ENCODE measurements at places on chromosomes 7 and 10.

DNA sequence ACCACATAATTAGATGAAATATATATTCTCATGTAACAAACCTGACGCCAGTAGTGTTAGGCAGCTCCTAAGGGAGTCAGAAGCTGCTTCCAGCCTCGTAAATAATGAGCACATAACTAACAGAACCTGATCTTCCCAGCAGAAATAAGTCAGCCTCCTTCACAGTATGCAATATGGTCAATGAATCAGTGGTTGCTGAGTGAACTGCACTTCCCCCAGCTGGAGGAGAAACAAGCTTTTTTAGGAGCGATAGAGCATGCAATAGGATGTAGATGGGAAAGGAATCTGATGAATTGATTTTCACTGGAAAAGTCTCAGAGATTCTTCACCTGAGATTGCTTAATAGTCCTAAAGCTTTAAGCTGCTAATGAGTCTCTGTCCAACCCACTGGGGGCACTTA, 337.2 kb upstream of the LRGUK start:
- no peak for DNase-seq

DNA sequence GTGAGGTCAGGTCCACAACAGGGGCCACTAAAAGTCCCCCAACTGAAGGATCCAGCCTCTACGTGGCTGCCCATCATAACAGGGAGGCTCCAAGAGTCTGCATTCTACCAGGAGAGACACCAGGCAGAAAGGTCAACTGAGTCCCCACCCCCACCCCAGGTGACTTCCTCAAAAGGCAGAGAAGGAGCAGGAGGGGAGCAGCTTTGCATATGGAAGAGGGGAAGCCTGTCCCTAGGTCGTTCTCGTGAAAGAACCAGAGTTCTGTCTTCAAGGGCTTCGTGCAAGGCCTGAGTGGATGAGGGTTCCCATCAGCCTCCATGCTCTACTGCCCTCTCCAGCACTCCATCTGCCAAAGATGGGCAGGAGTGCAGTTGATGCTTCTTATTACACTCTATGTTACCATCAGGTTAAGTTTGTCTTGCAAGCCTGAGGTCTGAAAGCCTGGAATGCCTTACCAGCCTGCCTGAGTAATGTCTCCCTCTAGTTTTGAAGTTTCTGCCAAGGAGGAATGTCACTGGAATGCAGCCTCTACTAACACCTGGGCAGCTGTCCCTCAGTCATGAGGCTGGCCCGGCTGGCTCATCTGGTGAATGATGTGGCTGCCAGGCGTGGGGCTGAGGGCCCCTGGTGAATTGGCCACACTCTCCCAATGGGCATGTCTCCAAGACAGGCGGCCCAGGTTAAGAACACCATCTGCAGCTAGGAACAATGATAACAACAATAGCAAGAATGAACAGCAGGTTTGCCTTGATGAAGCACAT, 54.3 kb upstream of the SMNDC1 start:
- DNase-seq: no peak

DNA sequence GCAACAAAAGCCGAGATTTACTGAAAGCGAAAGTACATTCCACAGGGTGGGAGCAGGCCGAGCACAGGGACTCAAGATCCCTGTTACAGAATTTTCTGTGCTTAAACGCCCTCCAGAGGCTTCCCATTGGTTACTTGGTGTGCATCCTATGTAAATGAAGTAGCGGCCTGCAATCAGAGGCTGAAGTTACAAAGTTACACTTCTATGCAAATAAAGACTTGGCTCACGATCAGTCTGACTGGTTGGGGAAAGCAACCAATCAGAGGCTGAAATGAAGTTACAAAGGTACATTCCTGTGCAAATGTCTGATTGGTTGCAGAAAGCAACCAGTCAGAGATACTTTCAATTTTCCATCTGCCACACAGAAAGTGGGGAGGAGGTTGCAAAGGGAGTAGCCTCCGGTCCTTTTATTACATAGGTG, 4.1 kb downstream of the ACBD7 start:
- DNase-seq: no peak

- DNase-seq: no peak
These were observed 263.1 kb upstream of the PITRM1 start for GRCh38 chr10:3435671-3436070.

DNA sequence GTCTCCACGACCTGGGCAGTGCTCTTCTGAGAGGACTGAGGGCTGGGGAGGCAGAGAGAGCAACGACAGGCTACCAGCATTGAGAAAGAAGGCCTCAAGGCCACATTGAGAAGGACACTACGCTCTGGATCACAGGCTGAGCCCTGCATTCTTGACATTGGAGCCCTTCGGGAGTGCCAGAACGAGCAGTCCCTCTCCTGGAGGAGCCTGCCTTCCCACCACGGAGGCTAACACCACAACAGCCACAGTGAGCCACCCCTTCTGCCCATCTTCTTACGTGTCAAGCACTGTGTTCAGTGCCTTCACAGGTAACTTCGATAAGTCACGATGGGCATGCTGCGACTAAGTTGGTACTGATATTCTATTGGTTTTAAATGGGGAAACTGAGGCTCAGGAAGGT, 267.8 kb downstream of the RPS24 start:
- no peak for DNase-seq

DNA sequence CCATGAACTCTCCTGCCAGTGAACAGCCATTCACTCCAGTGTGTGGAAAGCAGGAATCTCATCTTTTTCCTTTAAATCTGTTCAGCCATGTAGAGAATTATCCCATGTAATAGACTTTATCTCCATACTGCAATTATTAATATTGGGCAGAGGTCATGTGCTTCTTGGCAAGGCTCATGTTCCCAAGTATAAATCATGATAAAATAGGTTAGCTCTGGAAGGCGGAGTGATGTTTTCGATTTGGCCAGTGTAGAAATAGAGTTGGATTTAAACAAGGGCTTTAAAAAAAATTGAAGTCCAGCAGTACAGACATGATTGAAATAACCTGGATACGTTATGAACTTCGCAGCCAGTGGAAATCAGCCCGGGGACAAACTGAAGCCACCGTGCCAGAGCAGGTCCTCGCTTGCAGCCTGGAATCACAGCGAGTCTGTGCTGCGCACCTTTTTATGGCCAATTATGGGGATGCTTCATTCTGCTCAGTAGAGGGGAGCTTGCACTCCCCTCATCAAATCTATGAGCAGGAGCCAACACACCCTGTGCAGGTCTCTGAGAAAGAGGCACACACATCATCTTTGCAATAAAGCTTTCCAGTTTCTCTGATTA, 654.0 kb upstream of the MKI67 start:
- DNase-seq: no peak

GRCh38 chr10:88974012-88974411, 16.6 kb upstream of the FAS start:
- DNase-seq: no peak
